Activated CD8-positive, alpha-beta memory T cell treated with anti-CD3 and anti-CD28 coated beads for 1 hour (primary cell): ENCODE measurements at places on chromosomes 6 and 20.

GRCh38 chr6:45265246-45265645, 62.9 kb upstream of the RUNX2 start:
- no peak for DNase-seq

DNA sequence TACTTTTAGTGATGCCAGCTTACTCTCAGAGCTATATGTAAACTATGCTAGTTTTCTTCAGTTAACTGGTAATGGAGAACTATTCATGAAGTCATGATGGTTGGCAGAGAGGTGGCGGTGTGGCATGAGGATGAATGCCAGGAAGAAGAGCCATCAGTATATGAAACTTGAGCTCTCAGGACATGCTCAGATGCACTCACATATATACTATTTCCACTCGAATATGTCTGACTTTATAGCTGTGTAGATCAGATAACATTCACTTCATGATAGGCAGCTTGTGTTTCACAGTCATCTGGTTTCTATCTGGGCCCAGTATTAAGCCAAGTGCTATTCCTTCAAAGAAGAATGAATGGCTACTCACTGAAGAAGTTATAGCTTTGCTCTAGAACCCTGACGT, 46.2 kb upstream of the CEP85L start:
- DNase-seq: no peak

GRCh38 chr6:155530219-155530834, 74.7 kb upstream of the NOX3 start:
- DNase-seq: no peak

- DNase-seq: no peak
These were observed 862 bp downstream of the UCKL1 start for GRCh38 chr20:63955281-63955826.

DNA sequence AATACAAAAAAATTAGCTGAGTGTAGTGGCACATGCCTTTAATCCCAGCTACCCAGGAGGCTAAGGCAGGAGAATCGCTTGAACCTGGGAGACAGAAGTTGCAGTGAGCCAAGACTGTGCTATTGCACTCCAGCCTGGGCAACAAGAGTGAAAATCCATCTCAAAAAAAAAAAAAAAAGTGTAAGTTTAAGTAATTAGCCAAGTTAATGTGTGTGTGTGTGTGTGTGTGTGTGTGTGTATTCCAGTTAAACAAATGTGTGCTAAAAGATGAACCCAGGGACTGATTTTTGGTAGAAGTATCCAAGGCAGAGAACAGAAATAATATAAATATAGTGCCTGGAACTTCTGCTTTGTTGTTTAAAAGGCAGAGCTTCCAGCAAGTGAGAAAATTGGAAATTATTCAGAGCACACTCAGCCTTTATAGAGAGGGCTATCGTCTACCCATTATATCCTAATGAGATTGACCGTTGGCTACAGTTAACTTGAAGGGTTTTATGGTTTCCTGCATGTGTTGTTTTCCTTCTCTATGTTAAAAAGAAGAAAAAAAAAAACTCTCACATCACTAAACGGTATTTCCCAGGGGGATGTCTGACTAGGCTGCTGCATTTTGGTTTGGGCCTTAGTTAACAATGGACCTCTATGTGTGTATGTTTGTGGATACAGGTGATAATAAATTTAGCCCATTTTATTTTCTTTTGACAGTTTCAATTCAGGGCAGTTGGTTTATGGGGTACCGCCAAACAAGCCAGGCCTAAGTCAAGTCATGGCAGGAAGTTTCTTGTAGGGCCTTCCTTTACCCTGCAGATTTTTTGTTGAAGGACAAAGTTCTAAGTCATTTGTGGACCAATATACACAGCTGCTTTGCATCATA, 9.8 kb downstream of the SOX4 start:
- no peak for DNase-seq

GRCh38 chr20:38937978-38938473, 11.8 kb downstream of the FAM83D start:
- DNase-seq: no peak

GRCh38 chr6:25456249-25457040, 177.3 kb downstream of the CARMIL1 start:
- no peak for DNase-seq

DNA sequence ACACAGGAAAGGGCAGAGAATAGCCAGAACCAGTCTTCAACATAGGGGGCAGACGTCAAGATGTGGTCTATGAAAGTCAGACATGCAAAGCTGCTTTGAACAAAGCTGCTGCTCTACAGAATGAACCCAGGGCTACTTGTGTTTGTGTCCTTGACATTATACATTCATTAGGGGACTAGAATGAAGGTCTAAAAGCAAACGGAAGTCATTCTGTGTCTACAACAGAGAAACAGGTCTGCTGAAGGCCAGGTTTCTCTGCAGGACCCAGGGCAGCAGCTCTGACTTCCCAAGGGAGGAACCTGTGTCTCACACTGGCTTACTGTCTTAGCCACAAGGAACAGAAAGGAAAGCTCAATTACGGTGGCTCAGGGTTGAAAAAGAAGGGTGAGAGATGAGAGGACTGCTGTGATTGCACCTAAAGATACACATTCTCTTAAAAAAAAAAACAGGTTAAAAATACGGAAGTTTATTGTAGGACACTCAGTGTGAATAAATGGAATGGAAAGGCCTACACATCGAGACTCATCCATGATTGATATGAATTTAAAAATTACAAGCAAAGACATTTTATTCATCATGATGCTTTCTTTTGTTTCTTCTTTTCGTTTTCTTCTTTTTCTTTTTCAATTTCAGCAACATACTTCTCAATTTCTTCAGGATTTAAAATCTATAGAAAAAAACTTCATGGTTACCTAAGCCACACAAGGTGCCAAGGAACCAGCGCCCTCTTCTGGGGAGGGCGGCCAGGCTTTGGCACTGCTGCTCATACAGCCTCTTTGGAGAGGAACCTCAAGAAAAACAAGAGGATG, 6.7 kb downstream of the PSMA7 start:
- no peak for DNase-seq

GRCh38 chr6:164415832-164416563, 893.4 kb downstream of the C6orf118 start:
- DNase-seq: no peak

- no peak for DNase-seq
These were observed 2.1 kb downstream of the GABRR2 start for GRCh38 chr6:89313006-89313405.

DNA sequence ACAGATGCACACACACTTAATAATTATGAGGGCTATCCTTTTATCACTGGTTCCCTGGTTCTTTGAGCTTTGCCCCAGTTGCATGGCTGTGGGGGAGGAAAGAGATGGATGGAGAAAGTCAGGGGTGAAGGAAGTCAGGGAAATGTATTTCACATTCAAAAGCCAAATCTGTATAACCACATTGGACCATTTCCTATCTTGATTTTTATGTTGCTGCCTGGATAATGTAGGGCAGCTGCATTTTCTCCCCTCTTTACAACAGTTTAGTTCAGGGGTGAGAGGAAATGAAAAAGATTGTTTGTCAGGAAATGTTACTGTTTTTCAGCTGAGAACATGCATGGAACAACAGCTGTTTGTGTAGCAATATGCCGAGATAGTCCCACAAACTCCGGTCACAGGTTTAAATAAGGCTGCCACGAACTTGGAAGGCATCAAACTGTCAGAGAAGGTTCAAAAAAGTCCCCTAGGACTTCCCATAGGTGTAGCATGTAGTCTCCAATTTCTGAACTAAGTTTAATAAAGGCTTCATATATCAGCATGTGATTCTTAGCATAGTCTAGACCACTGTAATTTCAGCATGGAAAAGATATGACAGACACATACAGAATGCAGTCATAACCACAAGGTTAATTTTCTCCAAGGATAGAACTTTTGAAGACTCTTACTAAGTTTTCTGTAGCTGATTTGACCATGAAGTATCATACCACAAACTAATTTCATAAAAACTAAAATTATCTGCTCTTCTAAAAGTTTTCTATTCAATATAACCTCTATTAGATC, 82.1 kb upstream of the COL21A1 start:
- no peak for DNase-seq

DNA sequence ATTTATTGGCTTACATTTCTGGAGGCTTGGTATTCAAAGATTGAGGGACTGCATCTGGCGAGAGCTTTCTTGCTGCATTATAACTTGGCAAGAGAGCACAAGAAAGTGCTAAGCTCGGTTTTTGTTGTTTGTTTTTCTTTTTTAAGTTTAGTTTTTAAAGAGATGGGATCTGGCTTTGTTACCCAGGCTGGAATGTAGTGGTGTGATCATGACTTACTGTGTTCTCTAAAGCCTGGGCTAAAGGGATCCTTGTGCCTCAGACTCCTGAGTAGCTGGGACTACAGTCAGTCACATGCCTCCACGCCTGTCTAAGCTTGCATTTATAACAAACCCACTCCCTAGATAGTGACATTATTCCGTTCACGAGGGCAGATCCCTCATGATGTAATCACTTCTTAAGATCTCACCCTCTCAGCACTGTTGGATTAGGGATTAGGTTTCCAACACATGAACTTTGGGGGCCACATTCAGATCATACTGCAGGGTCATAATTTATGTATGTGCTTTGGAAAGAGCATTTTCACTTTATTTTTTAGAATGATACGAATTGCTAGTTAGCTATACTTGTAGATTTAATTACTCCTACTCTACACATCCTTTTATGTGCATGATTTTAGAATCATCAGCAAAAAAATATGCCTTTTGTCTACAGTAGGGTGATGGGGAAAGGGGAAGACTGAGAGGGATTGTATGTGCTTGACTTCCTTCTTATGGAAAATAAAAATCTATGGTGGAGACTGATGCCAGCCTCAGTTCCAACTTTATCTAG, 167.8 kb downstream of the JARID2 start:
- no peak for DNase-seq
